Thyroid gland (tissue), 4 donors: ENCODE measurements at places on chromosomes 2 and 18. TPM values are rescaled to one million over a fixed set of nuclear protein-coding genes. Genes with fewer than 3 reads are reported as not detected.

DNA sequence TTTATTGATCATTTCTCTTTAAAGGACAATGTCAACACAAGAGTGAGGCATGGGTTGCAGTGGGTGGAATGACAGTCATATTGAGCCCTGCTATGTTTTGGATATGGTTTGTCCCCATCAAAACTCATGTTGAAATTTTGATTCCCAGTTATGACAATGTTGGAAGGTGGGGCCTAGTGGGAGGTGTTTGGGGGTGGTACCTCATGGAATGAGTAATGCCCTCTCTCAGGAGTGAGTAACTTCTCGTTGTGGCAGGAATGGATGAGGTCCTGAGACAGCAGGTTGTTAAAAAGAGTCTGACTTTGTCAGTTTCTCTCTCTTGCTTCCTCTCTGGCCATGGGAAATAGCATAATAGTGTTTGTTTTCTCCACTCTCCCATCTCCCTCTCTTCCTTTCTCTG is 345.3 kb downstream of the DCC start:
- no peak overlapping the region for H3K4me3 ChIP-seq
- H3K27me3 ChIP-seq, result no peaks in the 10 kb centered on the region
- H3K4me1 ChIP-seq, result no peaks in the 10 kb centered on the region
- no peak overlapping the region for H3K27ac ChIP-seq
- DNase-seq, result no peak

DNA sequence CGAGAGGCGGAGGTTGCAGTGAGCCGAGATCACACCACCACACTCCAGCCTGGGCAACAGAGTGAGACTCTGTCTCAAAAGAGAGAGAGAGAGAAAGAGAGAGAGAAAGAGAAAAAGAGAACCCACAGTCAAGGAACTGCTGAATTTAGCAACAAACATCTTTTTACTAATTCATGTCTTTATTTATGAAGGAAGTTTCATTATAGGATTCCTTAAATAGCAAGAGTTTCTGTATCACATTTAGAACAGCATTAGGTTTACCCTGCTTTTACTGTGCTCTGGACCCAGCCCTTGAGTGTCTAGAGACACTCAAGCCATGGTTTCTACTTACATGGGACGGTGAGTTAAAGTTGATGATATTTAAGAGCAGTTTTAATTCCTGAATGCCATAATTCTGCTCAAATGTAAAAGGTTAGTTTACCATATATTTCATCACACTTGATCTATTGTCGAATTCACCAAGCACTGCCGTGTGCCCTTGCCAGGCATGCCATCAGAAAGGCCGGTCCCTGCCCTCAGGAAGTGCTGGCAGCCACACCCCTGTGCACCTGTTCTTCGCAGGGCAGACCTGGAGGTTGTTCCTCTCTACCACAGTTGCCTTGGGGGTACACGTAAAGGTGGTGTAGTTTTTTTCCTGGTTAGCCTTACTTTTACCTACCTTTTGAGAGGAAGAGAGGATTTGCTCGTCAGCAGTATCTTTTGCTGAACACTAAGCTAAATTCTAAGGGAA is 153.3 kb downstream of the LDLRAD4 start:
- no peak overlapping the region for H3K27ac ChIP-seq
- DNase-seq, result no peak
- no peak overlapping the region for H3K4me3 ChIP-seq

- DNase-seq, result no peak
- H3K4me1 ChIP-seq, result peaks cover 8% of the 10 kb centered on the region
- no peaks in the 10 kb centered on the region for H3K27me3 ChIP-seq
- H3K27ac ChIP-seq, result no peak overlapping the region
- H3K4me3 ChIP-seq, result no peak overlapping the region
These were observed 71.3 kb upstream of the ZNF532 start for GRCh38 chr18:58793361-58793760.

The SLC9A4 gene
- not detected for total RNA-seq

DNA sequence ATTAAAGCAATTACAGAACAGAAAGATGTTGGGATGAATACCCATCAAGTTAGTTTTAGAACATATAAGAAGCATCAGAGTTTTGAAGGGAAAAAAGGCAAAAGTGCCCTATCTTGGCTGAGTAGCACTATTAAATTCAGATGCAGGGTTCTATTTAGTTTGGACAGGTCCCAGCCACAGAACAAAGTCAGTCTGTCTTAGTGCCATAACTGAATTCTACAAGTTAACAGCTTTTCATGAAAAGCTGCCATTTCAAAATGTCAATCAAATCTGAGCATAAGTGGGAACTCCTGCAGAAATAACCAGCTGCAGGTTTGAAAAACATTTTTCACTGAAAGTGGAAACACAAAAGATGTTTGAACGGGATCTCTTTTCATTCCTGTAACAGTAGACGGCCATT is 160.4 kb downstream of the SRBD1 start:
- no peaks in the 10 kb centered on the region for H3K36me3 ChIP-seq
- no peaks in the 10 kb centered on the region for H3K27me3 ChIP-seq
- H3K4me1 ChIP-seq, result no peaks in the 10 kb centered on the region
- no peak overlapping the region for H3K4me3 ChIP-seq
- no peak for DNase-seq
- no peak overlapping the region for H3K27ac ChIP-seq
